Amniotic epithelial cell (primary cell): ENCODE measurements at places on chromosomes 11 and 22.

DNA sequence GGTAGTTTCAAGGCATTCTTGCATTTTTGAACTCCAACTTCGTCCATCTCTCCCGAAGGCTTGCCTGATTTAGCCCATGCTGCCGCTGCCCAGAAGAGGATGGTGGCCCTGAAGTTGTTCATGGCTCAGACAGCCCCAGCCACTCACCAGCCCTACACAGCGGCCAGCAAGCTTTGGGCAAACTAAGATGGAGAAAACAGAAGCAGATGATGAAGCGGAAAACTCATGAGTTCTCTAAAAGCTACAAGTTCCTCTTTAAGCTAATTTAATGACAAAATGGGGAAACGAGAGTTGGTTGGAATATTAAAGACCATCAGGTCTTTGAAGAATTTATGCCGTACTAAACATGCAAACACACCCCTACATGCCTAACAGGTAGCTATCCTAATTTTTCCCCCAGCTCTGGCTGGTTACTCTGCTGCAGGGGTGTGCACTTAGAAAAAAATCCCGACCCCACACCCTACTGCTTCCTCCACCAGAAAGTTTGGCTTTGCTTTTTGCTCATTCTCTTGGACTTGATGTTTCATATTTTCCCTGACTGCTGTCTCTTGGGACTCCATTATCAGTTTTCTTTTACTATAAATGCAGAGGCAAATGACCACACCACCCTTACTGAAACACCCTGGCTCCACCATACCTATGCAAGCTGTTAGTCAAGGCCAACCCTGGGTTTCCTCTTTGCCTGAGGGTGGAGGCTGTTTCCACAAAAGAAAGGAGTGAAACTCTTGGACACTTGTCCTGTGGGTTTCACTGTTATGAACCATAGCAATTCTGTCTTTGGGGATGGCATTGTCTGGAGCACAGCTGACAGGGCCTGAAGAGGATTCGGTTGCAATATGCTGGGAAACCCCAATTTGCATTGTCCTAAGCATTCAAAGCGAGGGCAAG lies at the start of gene MPEG1:
TSS of gene MPEG1 (minus strand) at position 184 of the 888 bp plus-strand sequence. CDS start at position 122, 62 bp downstream.
- DNase-seq, result no peak

DNA sequence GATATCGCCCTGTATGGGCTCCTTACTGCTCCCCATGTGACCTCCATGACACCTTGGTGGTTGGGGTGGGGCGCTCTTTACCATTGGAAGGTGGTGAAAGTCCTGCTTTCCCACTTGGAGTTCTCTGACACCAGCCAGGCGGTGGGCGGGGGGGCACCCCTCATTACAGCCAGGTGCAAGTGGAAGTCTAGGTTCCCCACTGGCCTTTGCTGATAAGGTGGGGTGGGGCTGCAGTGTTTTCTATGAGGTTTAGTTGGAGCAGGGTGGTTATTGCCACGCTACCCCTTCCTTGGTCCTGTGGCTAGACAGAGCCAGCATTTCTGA lies 5.5 kb upstream of the SLC37A2 start:
- DNase-seq, result no peak

DNA sequence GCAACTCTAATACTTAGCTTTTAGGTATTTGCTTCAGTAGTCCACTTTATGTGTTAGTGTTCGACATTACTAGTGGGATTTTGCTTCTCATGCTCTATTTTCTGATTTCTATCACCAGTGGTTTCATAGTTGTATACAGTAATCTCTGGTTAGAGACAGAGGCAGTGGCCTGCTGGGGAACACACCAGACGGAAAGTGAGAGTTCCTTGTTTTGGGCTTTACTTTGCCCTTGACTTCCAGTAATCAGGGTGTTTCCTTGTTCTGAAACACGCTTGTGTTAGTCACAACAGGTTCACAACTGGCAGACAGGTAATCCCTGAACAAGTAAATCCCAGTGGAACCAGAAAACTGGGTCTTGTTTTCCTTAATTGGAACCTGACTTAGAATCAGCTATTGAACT lies 56.0 kb downstream of the PACS1 start:
- DNase-seq, result no peak

DNA sequence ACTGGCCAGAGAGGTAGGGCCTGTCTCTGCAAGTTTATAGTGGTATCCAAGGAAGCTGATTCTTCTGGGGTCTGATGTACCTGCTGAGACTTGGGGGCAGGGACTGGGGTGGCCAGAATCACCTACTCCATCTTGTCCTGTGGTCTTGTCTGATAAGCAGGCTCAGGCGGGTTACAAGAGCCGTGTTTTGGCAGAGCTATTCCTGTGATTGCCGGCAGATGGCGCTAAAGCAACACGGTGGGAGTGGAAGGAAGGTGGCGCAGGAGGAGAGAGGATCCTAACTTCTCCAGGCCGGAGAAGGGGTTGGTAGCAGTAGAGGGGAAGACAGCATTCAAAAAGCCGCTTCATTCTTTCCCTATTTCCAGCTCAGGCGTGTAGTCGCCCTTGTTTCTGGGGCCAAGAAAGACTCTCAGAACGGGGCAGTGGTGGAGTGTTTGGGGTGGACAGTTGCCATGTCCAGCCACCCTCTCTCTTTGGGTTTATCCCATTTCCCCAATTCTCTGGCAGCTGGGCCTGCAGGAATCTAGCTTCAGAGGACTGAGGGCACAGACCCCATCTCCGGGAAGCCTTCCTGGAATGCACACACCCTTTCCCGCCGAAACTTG lies 15.1 kb downstream of the CHRM1 start:
- peak; percentile 64 for DNase-seq

- DNase-seq, result no peak
These were observed 108.2 kb upstream of the OR4B1 start for GRCh38 chr11:48108231-48109045.

GRCh38 chr22:23315341-23315917 lies 135.1 kb downstream of the BCR start:
- peak; percentile 70 for DNase-seq

DNA sequence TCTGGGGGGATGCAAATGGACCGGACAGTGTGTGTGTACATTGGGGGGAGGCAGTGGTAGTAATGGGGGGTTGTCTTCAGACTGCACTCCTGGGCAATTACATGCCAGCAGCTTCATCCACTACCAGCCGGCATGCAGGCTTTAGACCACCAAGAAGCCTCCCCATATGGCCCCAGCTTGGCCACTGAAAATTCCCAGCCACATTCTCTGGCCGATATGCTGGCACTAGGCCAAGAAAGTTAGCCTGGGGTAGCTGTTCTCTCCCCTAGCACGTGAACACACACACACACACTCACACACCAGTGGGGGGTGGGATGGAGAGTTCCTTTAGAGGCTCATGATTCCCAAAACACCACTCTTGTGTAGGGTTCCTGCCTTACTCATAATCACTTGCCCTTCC lies 3.6 kb upstream of the ROBO3 start:
- no peak for DNase-seq

GRCh38 chr22:38314933-38315822 lies 2.1 kb downstream of the CSNK1E start:
- DNase-seq, result no peak

GRCh38 chr22:27207907-27208306 lies 550.5 kb downstream of the MIAT start:
- peak; percentile 53 for DNase-seq

DNA sequence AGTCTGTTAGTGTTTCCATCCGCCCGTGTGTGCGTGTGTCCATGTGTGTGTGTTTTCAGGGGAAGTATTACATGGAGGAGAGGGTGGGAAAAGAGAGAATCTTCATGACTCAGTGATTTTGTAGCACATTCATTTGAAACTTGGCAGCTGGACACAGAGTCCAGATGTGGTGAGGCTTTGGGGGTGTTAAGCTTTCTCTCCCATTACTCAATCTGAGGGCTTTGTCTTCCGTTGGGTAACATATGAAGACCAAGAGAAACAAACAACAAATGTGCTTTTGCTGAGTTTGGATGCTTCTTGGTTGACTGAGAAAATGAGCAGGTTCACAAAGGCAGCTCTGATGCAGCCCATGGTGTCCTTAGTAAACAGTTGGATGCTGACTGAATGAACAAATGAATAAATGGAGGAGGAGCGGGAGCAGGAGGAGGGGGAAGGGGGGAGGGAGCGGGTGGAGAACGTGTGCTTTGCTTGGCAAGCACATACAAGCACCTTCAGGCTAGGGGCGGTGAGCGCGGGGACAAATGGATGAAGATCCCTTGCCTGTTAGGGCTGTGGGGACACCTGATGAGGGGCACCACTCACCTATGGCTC lies 104.3 kb downstream of the ST3GAL4 start:
- DNase-seq, result peak; percentile 64

DNA sequence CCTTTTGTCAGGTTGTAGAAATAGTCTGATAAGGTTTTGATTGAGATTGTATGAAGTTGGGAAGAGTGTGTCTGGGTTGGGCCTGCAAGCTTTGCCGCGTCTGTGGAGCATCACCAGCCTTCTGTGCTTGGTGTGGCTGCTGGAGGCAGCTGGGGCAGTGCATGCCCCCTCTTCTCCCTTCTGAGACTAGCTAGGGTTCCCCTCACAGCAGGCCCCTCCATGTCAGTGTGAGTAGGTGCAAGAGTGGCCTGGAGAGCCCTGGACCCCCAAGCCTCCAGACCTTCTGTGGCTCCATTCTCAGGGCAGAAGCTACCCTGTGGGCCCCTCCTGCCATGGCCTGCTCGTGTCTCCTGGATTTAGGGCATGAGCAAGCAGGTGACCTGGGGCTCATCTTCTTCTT lies 914.2 kb downstream of the TBC1D22A start:
- DNase-seq, result no peak

- no peak for DNase-seq
These were observed 176.5 kb downstream of the CTTN start for GRCh38 chr11:70574725-70575347.

GRCh38 chr22:37148031-37148651 lies 1.6 kb downstream of the IL2RB start:
- DNase-seq, result no peak

DNA sequence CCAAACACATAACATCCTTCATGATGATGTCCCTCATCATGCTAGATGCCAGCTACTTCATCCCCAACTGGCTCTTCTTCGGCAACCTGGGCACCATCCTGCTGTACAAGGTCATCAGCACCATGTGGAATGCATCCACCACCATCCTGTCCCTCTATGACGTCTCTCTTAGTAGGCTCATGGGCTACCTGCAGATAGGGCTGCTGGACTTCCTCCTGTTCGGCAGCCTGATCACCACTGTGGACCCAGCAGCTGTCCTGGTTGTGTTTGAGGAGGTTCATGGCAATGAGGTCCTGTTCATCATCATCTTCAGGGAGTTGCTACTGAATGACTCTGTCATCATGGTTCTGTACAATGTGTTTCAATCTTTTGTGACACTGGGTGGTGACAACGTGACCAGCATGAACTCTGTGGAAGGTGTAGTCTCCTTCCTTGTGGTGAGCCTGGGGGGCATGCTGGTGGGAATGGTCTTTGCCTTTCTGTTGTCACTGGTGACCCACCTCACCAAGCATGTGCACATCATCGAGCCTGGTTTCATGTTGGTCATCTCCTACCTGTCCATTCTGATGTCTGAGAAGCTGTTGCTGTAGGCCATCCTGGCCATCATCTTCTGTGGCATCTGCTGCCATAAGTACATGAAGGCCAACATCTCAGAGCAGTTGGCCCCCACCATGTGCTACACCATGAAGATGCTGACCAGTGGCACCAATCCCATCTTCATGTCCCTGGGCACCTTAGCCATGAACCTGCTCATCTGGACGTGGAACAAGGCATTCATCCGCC lies 120.7 kb upstream of the SERPIND1 start:
- no peak for DNase-seq

DNA sequence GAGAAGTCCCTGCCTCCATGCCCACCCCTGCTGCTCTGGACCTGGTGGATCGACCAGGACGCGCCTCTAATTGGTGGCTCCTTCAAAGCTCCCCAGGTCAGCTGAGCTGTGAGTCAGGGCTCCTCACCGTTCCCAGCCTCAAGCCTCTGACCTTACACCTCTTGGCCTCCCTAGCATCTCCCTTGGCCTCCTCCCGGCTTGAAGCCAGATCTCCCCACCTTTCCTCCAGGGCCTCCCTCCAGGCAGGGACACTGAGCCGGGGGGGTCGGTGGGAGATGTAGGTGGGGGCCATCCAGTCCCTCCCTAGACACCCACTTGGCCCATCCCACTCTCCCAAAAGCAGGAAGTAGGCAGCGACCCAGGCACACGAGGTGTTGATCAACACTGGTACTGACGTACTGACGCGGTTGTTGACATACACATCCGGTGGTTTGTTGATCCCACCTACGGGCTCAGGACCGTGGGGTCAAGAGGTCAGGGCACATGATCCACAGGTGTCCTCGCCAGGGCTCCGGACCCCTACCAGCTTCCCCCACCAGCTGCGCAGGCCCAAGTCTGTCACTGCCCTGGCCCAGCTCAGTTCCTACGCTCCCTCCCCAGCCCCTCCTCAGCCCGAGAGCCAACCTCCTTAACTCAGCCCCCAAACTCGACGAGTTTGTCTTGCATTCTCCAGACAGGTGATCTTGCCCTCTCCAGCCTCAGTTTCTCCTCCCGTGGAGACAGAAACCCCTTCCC lies 802 bp downstream of the ATG2A start:
- DNase-seq, result peak; percentile 70

DNA sequence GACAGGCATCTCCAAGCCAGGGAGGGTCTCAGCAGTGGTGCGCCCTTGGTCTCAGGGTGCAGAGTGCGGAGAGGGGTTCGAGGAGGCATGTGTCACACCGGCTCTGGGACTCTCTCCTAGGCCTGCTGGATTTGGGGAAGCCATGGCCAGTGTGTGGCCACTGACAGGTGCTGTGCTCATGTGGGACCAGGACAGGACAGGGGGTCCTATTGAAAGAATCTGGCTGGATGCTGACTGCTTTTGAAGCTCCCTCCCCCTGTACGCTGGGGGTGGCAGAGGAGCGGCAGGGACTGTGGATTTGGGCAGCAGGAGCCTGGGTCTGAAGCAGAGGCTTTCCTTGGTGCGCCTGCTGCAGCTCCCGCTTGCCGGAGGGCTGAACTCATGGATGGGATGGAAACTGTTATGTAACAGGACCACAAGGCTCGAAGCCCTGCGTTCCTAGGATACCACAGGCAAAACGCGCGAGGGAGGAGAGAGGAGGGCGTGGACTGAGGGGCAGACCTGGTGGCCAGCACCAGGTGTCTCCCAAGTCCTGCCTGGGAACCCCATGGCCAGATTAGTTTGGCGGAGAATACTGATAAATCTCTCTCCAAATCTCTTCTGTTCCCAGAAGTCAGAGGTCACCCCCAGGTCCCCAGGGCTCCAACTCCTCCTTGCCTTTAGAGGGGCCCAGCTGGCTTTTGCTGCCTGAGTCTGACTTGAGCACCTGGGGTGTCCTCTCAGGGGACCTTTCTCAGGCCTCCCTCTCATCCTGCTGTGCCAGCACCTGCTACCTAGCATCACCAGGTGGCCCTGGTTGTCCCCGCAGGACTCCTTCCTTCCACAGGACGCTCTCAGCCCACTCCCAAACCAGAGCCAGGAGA lies 13.8 kb upstream of the TEF start:
- peak; percentile 65 for DNase-seq
